CD4-positive, alpha-beta T cell (primary cell): ENCODE measurements at places on chromosomes 6 and 20. TPM values are rescaled to one million over a fixed set of nuclear protein-coding genes. Genes with fewer than 3 reads are reported as not detected.

DNA sequence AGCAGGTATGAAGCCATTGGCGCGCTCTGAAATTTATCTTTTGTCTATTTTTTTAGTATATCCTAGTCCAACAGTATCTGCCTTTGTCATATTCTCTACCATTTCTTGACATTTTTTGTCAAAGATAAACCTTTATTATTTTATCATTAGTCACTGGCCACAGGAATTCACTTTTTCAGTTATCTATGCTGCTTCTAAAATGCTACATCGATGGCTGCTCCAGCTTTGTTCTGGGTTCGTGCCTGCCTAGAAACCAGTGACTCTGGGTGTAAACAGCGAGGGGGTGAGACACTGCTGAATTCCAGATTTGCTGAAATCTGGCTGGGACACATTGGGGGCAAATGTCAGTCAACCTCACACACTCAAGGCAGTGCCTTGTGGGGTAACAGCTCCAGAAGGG, 193.4 kb downstream of the CDC5L start:
- H3K36me3 ChIP-seq = no peaks in the 10 kb centered on the region
- no peak overlapping the region for H3K4me3 ChIP-seq
- H3K4me1 ChIP-seq = no peaks in the 10 kb centered on the region
- H3K27ac ChIP-seq = no peak overlapping the region

- no peak overlapping the region for H3K27ac ChIP-seq
- no peak overlapping the region for H3K4me3 ChIP-seq
- H3K36me3 ChIP-seq = no peaks in the 10 kb centered on the region
- H3K4me1 ChIP-seq = no peaks in the 10 kb centered on the region
- no peak for DNase-seq
- no peaks in the 10 kb centered on the region for H3K27me3 ChIP-seq
Measured at GRCh38 chr20:59455402-59456341, 148.7 kb upstream of the PHACTR3 start.

The BANF2 gene
- total RNA-seq = not detected

The BEND6 gene
- not detected for total RNA-seq

DNA sequence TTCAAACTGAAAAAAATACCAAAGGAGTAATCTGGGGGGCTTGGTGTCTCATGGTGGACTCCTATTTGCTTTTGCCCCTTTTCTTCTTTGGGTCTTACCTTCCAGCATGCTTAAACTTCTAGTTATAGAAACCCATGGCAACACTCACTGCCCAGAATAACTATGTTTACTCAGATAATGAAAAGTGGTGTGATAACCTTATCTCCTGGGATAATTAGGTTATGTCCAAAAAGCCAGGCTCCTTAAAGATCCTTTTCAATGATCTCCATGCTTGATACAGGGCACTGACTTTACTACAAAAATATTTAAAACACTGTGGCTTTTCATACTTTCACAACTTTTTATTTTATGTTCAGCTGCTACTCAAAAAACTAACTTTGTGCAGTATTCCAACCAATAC, 245.6 kb downstream of the PRKN start:
- no peaks in the 10 kb centered on the region for H3K36me3 ChIP-seq
- DNase-seq = no peak
- no peak overlapping the region for H3K4me3 ChIP-seq

The TRAPPC3L gene
- total RNA-seq = not detected

- H3K4me1 ChIP-seq = no peaks in the 10 kb centered on the region
- H3K36me3 ChIP-seq = no peaks in the 10 kb centered on the region
- no peak overlapping the region for H3K4me3 ChIP-seq
- no peak overlapping the region for H3K27ac ChIP-seq
- no peak for DNase-seq
Measured at GRCh38 chr20:3559637-3560036, 88.8 kb downstream of the ATRN start.

DNA sequence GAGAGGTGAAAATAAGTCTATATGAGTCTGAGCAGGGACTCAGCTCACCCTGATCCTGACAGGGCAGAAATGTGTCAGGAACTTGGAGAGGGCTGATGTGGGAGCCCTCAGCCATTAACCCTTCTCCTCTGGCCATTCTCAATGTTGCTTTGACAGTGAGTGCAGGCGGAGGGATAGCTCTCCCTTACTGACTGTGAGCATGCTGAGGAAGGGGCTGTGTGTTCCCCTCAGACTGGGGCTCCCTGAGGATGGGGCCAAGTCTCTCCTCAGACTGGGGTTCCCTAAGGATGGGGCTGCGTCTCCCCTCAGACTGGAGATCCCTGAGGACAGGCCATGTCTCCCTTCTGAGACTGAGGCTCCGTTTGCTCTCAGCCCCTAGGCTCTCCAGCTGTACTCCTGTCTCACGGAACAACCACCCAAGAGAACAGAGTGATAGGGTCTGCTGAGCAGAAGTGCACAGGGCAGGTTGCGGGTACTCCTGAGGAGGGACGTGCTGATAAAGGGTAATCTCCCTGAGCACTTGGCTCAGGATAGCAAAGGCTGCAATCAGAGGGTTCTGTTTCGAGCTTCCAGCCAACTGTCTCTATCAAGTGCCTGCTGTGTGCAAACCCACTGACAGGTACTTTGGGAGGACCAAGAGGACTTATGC, 141.0 kb downstream of the MRPL14 start:
- no peak overlapping the region for H3K4me3 ChIP-seq
- DNase-seq = no peak
- H3K27ac ChIP-seq = no peak overlapping the region
- H3K36me3 ChIP-seq = no peaks in the 10 kb centered on the region
- peaks cover 3% of the 10 kb centered on the region for H3K27me3 ChIP-seq

DNA sequence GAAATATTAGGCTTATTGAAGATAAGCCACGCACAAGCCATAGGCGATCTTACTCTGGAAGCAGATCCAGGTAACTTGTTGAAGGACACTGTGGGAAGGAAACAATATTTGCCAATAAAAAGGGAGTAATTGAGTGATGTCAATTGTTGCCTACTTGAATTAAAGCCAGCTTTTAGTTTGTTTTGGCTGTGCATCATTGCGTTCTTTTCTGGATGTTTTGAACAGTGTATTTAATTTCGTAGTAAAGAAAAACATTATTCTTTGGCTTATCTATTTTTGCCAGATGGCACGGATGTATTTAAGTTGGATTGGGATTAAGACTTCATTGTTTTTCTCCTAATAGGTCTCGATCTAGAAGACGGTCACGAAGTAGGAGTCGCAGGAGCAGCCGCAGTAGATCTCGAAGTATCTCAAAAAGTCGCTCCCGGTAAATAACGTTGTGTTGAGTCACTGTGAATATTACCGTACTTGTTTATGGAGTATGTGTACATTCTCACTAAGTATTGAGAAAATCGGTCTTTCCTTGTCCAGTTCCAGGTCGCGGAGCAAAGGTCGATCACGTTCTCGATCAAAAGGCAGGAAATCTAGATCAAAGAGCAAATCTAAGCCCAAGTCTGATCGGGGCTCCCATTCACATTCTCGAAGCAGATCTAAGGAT, 2.6 kb downstream of the SRSF6 start:
- no peak for DNase-seq
- H3K4me1 ChIP-seq = peaks cover 18% of the 10 kb centered on the region

GRCh38 chr20:62578294-62578897, 63.9 kb upstream of the SLCO4A1 start:
- DNase-seq = no peak
- H3K27me3 ChIP-seq = peaks cover 50% of the 10 kb centered on the region
- peaks cover 3% of the 10 kb centered on the region for H3K4me1 ChIP-seq
- H3K4me3 ChIP-seq = no peak overlapping the region
- no peaks in the 10 kb centered on the region for H3K36me3 ChIP-seq

- no peaks in the 10 kb centered on the region for H3K27me3 ChIP-seq
- no peak overlapping the region for H3K27ac ChIP-seq
- DNase-seq = no peak
- no peak overlapping the region for H3K4me3 ChIP-seq
Measured at GRCh38 chr6:4913705-4914419, 90.0 kb downstream of the RPP40 start.

GRCh38 chr6:4554645-4555044, 221.6 kb upstream of the CDYL start:
- no peak overlapping the region for H3K27ac ChIP-seq
- H3K4me3 ChIP-seq = no peak overlapping the region
- no peaks in the 10 kb centered on the region for H3K4me1 ChIP-seq
- no peak for DNase-seq

DNA sequence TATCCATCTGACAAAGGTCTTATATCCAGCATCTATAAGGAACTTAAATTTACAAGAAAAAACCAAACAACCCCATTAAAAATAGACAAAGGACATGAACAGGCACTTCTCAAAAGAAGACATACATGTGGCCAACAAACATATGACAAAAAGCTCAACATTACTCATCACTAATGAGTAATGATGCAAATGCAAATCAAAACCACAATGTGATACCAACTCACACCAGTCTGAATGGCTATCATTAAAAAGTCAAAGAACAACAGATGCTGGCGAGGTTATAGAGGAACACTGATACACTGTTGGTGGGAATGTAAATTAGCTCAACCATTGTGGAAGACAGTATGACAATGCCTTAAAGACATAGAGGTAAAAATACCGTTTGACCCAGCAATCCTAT, 13.9 kb downstream of the MACROD2 start:
- no peaks in the 10 kb centered on the region for H3K27me3 ChIP-seq
- H3K4me3 ChIP-seq = no peak overlapping the region
- no peak for DNase-seq
- H3K4me1 ChIP-seq = no peaks in the 10 kb centered on the region

The PI3 gene
- not detected for total RNA-seq

The FAM209A gene
- 6.4 TPM for total RNA-seq

The TFAP2B gene
- total RNA-seq = not detected

The THEMIS gene
- 25.3 TPM for total RNA-seq

GRCh38 chr6:161716176-161716575, 442.3 kb upstream of the AGPAT4 start:
- no peak overlapping the region for H3K4me3 ChIP-seq
- H3K36me3 ChIP-seq = no peaks in the 10 kb centered on the region
- no peaks in the 10 kb centered on the region for H3K27me3 ChIP-seq
- DNase-seq = no peak

The RAET1L gene
- total RNA-seq = not detected

The EPPIN gene
- not detected for total RNA-seq

DNA sequence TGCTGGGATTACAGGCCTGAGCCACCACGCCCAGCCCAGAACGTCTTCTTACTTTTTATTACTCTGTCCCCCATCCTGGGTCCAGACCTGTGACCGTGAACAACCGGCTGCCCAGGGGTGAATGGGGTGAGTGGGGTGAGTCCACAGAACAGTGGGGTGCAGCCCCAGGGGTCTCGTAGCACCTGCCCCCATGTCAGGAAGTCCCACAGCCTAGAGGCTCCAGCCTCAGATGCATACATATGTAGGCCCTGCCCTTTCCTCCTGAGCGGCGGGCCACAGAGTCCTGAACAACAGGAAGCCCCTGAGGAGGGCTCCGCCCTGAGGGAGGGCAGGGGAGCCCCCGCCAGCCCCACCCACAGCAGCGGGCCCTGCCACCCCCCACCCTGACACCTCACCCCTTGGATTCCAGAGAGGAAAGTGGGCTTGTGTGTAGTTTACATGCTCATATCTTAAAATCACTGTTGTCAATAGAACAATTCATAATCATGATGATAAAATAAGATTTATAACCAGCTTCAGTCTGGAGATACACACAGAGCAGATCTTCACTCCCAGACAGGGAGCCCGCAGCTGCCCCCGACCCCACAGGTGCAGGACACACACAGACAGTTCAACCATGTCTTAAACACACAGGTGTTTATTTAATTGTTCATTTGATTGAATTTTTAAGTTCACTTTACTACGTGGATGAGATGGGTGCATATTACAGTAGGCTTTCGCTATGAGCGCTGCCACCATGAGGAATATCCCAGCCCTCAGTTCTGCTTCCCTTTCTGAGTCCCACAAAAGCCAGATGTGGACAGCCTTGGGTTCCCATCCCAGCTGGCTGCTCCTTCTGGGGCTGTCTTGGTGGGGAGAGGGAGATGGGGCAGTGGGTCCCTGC, 12.4 kb upstream of the GMEB2 start:
- H3K4me3 ChIP-seq = peak overlapping the region; percentile 91
- peak; percentile 81 for DNase-seq
- no peaks in the 10 kb centered on the region for H3K27me3 ChIP-seq
- peak overlapping the region; percentile 72 for H3K27ac ChIP-seq

The PRICKLE4 gene
- total RNA-seq = not detected

The RAD21L1 gene
- total RNA-seq = not detected

DNA sequence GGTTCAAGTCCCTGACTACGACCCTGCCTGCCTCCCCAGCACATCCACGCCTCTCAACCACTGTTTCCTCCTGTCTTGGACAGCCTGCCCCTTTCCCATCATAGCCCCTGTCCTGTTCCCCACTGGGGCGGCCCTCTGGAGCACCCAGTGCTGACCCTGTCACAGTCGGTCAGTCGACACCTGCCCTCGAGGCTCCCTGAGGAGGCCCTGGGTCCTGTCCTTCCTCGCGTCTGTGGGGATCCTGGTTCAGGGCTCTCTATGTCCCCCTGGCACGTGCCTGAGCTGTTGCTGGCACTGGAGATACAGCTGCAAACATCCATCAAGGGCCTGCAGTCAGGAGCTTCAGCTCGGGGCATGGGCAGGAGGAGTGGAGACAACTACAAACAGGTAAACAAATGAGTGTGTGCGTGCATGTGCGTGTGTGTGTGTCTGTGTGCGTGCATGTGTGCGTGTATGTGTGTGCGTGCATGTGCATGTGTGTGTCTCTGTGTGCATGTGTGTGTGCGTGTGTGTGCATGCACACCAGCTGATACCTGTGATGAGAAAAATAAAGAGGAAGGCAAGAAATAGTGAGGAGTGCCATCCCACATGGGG, 132.8 kb downstream of the PHACTR3 start:
- no peaks in the 10 kb centered on the region for H3K4me1 ChIP-seq
- no peak overlapping the region for H3K4me3 ChIP-seq
- no peaks in the 10 kb centered on the region for H3K27me3 ChIP-seq
- no peaks in the 10 kb centered on the region for H3K36me3 ChIP-seq

- no peak overlapping the region for H3K27ac ChIP-seq
Measured at GRCh38 chr6:48567016-48567415, 456.0 kb upstream of the PTCHD4 start.

- H3K36me3 ChIP-seq = no peaks in the 10 kb centered on the region
- H3K27ac ChIP-seq = no peak overlapping the region
- no peak for DNase-seq
- H3K27me3 ChIP-seq = no peaks in the 10 kb centered on the region
- no peaks in the 10 kb centered on the region for H3K4me1 ChIP-seq
Measured at GRCh38 chr6:168989421-168989820, 264.2 kb downstream of the THBS2 start.

The KCNK17 gene
- not detected for total RNA-seq

DNA sequence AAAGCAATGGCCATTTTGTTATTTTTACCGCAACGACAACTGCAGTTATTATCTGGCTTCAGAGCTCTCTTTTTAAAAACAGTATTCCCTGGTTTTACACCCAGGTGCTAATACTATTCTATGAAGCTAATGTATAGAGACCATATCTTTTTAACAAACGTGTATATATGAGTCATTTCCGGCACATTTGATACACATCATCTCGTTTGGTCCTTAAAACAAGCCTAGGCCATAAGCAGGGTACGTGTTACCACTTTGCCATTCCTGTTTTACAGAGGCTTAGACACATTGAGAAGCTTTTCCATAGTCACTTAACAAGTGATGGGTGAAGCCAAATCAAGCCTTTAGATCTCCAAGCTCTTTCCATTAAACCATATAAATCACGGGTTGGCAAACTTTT, 5.5 kb downstream of the TRAF3IP2 start:
- peaks cover 28% of the 10 kb centered on the region for H3K4me1 ChIP-seq
- no peak for DNase-seq
- H3K27me3 ChIP-seq = no peaks in the 10 kb centered on the region
- no peak overlapping the region for H3K4me3 ChIP-seq
- H3K27ac ChIP-seq = no peak overlapping the region

The FRK gene
- not detected for total RNA-seq
